ENCODE measurements at places on chromosomes 2 and 18.

- H3K27ac ChIP-seq: no peak overlapping the region
- no peak for DNase-seq
- no peaks in the 10 kb centered on the region for H3K36me3 ChIP-seq
- H3K4me3 ChIP-seq: no peak overlapping the region
These were observed 48.9 kb downstream of the CDH2 start for GRCh38 chr18:28127763-28128658.

DNA sequence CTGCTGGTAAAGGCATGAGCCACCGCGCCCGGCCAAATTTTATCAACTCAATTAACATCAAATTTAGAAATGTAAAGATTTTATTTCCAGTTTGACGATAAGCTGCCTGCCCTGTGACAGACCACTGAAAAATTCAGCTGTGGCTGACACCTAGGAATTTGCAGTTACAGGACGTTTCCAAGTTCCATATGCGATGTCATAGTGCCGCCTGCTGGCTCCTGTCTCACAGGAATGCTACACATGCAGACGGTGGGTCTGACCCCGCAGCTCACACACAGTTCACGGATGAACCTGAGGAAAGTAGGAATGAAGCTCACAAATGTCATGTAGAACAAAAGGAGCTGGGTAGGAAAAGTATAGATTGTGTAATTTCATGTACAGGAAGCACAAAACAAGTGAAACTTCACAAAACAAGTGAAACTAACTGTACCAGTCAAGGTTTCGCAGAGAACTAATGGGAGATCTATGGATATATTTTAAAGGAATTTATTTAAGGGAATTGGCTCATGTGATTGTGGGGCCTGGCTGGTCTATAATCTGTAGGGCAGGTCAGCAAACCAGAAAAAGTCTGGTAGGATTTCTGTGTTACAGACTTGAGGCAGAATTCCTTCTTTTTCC lies 13.2 kb upstream of the SEH1L start:
- no peak overlapping the region for H3K4me3 ChIP-seq
- no peaks in the 10 kb centered on the region for H3K27me3 ChIP-seq
- peaks cover 6% of the 10 kb centered on the region for H3K4me1 ChIP-seq
- DNase-seq: peak; percentile 87
- H3K36me3 ChIP-seq: no peaks in the 10 kb centered on the region
- no peak overlapping the region for H3K27ac ChIP-seq

DNA sequence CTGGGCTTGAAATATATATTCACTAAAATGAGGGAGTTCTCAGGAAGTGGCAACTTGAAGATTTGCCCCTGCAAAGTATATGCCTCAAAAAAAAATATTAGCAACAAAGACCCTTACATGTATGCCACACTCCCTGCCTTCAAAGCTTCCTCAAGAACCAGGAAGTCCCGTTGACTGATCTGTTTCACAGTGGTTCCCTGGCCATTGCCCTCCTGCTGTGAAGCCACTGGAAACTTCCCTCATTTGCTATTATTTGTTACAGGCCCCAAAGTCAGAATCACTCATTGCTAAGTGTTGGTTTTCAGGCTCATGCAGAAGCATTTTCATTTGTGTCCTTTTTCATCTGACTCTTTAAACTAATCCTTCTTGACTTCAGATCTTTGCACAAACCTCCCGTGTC lies 421.5 kb downstream of the ZNF521 start:
- H3K27ac ChIP-seq: peak overlapping the region; percentile 38
- peaks cover 8% of the 10 kb centered on the region for H3K27me3 ChIP-seq
- H3K36me3 ChIP-seq: no peaks in the 10 kb centered on the region
- peaks cover 27% of the 10 kb centered on the region for H3K4me1 ChIP-seq

DNA sequence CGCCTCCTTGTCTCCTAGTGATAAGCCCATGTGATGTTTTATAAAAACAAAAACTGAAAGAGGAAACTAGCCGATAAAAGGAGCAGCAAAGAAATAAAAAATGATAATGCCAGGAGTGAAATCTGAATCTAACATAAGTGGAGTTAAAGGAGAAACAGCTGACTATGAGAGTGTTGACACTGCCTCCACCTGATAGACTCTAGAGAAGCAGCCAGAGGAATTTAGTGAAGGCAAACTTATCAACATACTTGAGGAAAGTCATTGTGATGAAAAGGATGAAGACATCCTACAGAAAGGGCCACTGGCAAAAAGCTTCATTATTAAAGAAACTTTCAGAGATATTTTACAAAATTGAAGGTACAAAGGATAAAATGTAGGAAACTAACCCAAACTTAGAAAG lies 1.9 kb downstream of the M1AP start:
- DNase-seq: no peak
- no peak overlapping the region for H3K4me3 ChIP-seq
- peaks cover 19% of the 10 kb centered on the region for H3K4me1 ChIP-seq
- peaks cover 2% of the 10 kb centered on the region for H3K36me3 ChIP-seq

- no peak overlapping the region for H3K4me3 ChIP-seq
- H3K36me3 ChIP-seq: peaks cover 24% of the 10 kb centered on the region
- H3K27ac ChIP-seq: no peak overlapping the region
- H3K27me3 ChIP-seq: peaks cover 3% of the 10 kb centered on the region
- DNase-seq: peak; percentile 33
These were observed 906.1 kb downstream of the SLC4A3 start for GRCh38 chr2:220533485-220533884.

DNA sequence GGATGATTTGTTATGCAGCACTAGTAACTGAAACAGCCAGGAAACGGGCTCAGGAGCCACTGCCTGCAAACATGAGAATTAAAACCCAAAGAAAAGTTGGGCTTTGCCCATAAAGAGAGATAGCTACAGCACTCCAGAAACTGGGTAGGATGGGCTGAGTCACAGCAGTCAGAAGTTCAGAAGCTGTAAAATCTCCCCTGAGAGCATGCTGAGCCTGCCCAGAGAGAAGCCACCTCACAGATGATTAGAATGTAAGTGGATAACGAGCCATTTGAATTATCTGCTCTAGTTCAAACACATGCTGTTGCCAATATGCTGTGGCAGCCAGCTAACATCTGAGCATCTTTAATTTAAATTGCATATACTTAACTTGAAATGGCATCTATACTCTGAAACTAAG lies 388.1 kb upstream of the ACVR2A start:
- no peak for DNase-seq
- no peaks in the 10 kb centered on the region for H3K36me3 ChIP-seq
- no peak overlapping the region for H3K27ac ChIP-seq
- H3K4me1 ChIP-seq: peaks cover 16% of the 10 kb centered on the region
- H3K27me3 ChIP-seq: no peaks in the 10 kb centered on the region

DNA sequence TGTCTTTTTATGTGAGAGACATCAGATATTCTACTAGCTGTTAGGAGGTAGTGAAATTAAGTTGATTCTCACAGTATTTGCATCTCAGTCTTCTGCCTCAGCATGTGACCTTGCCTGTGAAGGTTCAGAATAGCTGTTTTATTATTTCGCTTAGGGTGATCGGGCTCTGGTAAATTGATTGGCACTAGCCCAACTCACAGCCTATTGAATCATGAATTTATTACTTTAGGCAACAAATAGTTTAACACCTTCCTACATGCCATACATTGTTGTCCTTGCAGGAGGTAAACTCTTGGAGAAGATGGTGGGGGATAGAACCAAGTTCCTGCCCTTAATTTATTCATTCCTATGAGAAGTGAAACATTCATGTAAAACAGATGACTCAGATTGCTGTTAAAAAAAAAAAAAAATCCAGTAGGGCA lies 101.9 kb downstream of the GPD2 start:
- H3K4me3 ChIP-seq: no peak overlapping the region
- no peak overlapping the region for H3K27ac ChIP-seq
- peaks cover 18% of the 10 kb centered on the region for H3K4me1 ChIP-seq
- H3K36me3 ChIP-seq: peaks cover 12% of the 10 kb centered on the region
- DNase-seq: no peak

DNA sequence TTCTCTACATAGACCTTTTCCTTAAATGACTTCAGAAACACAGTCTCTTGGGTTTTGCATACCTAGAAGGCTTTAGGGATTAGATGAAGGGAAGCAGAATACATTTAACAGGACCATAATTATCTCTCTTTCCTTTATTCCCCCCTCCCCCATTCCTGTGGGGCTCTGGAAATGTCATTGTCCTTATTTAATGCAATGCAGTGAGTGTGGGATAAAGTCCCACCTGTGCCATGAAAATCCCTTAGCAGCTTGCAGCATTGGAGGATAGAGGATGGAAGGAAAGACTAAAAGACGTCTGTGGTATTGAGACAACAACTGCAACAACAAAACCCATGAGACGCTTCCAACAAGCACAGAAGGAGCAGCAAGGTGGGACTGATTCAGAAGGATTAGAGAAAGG lies 117.8 kb upstream of the DCC start:
- peaks cover 15% of the 10 kb centered on the region for H3K4me1 ChIP-seq
- H3K27me3 ChIP-seq: peaks cover 2% of the 10 kb centered on the region

DNA sequence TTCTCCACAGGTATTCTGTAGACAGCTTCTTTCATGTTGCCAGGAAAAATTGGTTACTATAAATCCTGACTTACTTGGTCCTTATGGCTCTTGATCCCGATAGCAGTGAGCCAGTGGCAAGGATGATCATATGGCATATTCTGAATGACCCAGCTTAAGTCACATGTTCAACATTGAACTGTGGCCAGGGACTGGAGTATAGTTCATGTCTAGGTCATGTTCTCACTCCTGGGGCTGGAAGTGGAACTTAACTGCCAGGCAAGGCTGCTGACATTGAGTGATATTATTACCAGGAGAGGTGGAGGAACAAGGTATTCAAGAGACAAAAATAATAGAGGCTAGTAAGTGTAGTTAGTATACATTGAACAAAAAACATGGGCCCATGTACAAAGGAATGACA lies 26.2 kb downstream of the R3HDM1 start:
- DNase-seq: no peak
- H3K27ac ChIP-seq: no peak overlapping the region
- H3K4me3 ChIP-seq: no peak overlapping the region
- no peaks in the 10 kb centered on the region for H3K27me3 ChIP-seq
- peaks cover 13% of the 10 kb centered on the region for H3K4me1 ChIP-seq
- H3K36me3 ChIP-seq: 0 out of 2 replicates have a peak, but pooled peaks cover 2% of the 10 kb centered on the region

DNA sequence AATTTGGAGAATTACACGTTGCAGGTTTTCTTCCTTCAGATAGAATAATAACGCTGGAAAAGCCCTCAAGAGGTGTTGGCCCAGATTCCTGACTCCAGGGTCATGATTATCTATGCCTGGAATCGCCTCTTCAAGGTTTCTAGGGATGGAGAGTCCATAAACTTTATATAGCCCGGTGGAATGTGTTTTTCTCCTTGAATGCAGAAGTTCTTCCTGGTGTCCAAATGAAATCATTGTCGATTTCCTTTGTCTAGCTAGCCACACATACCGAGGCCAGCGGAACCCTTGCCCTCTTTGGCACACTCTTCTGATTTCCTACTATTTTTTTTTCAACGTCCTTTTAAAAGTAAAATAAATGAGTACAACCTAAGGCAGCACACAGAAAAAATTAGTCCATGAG lies 117.8 kb downstream of the PID1 start:
- H3K27me3 ChIP-seq: no peaks in the 10 kb centered on the region
- no peak for DNase-seq
- no peaks in the 10 kb centered on the region for H3K36me3 ChIP-seq
- no peaks in the 10 kb centered on the region for H3K4me1 ChIP-seq

DNA sequence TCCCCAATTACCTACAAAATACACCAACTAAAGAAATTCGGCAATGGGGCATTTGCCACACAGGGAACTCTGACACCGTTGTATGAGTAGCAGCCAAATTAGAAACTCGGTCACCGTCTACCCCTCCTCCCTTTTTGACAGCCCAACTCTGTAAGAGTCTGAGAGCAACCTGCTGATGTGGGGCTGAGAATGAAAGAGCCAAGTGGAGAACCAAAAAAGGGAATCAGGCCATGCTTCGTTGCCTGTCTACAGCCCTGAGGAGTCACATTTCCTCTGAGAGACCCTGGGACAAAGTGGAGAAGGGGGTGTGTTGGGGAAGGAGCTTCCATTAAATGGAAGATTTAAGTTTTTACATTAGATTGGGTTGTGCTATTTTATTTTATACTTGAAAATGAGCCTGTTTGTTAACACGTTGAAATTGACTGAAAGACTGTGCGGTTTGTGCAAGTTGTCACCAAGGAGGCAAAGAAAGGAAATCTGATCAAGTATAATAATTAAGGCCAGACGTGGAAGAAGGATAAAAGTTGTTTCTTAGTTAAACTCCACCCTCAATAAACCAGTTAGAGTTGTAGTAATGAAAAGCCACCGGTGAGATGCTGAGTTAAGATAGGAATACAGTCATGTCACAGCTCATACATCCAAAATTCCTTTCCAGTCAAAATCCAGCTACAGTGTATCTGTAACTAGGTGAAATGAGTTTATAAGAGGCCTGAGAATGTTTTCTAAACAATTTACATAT lies 131.7 kb upstream of the CREB1 start:
- H3K27me3 ChIP-seq: no peaks in the 10 kb centered on the region
- H3K4me3 ChIP-seq: no peak overlapping the region
- peaks cover 25% of the 10 kb centered on the region for H3K4me1 ChIP-seq
- no peak for DNase-seq
- no peak overlapping the region for H3K27ac ChIP-seq

All from WTC11 (cell line).